ENCODE measurements at places on chromosomes 7 and 10.

- no peak for DNase-seq
These were observed 26.0 kb upstream of the MCU start for GRCh38 chr10:72665925-72666324.

DNA sequence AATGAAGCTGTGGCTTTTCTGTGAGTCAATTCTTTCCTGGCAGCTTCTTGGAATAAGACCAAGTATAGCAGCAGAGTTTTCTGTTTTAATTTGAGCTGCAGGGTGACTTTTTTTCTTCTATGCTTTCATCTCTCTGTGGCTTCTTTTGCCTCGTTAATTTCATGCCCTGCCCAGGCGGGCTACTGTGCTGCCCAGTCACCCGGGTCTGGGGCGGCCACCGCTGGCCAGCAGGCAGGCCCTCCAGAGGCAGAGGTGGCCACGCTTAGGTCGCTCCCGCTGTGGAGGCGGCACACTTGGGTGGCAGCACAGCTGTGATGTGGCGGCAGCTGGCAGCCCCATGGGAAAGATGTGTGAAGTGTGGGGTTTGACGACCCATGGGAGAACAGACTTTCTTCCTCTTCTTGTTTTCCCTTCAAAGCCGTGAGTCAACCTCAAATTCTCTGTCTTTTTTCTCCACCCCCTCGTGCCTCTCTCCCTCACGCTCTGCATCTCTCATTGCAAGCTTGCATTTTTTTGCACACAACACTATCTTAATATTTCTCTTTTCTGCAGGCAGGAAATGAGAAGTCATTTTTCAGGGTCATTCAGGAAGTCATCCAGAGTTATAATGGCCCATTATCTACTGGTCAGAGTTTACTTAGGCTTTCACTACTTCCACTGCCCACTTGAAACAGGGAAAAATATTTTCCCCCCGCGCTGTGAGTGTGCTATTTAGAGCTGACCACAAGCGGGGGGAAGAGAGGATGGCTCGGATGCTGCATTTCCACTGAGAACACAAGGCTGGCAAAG lies 67.8 kb downstream of the EGFR start:
- DNase-seq: no peak

- no peak for DNase-seq
These were observed 17.6 kb downstream of the LMOD2 start for GRCh38 chr7:123673137-123673732.

DNA sequence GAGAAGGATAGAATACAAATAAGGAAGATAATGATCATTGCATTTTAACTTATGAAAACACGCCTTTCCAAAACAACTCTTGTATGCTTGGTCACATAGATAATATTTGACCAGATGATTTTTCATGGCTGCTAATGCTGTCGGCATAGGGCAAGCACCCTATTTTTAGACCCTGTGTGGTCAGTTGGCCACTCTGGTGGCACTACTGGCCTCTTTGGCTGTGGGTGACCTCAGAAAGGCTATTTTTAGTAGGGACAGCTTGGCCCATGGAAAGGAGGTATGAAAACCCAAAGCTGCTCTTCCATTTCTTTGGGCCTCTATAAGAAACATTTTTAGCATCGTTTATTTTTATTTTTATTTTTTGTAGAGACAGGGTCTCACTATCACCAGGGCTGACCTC lies 12.3 kb downstream of the BMPER start:
- DNase-seq: no peak

GRCh38 chr10:127343821-127344220 lies 147.4 kb upstream of the INSYN2A start:
- DNase-seq: no peak

DNA sequence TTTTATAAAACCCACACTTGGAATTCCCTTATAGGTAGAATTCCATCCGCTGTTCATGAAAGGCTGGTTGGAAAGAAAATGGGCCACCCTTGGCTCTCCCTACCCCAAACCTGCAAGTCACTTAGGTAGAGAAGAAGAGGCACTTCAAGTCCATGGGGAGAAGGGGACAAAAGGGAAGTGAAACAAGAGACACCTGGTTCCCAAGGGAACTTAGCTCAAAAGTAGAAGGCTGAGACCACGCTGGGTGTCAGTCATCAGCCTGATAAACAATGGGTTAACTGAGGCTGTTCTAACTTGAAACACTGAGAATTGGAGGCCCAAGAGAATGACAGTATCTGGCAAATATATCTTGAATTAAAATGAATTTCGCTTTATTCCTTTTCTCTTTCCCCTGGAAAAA lies 330.8 kb upstream of the NFE2L3 start:
- DNase-seq: no peak

GRCh38 chr7:90655566-90655965 lies 59.4 kb downstream of the CDK14 start:
- DNase-seq: no peak

DNA sequence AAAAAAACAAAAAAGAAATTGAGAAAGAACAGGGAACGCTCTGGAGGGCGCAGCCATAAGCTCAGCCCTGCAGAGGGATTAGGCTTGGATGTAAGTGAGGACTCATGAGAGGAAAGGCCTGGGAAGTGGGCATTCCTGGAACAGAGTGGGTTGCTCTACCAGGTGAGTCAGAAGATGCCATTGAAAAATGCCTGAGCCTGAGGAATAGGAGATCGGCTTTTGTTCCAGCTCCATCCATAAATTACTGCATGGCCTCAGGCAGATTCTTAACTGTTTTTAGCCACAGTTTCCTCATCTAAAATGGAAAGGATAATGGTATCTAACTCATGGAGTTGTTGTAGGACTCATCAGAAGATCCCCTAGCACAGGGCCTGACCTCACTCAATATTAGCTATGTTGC lies 1.1 kb upstream of the RGR start:
- DNase-seq: no peak

DNA sequence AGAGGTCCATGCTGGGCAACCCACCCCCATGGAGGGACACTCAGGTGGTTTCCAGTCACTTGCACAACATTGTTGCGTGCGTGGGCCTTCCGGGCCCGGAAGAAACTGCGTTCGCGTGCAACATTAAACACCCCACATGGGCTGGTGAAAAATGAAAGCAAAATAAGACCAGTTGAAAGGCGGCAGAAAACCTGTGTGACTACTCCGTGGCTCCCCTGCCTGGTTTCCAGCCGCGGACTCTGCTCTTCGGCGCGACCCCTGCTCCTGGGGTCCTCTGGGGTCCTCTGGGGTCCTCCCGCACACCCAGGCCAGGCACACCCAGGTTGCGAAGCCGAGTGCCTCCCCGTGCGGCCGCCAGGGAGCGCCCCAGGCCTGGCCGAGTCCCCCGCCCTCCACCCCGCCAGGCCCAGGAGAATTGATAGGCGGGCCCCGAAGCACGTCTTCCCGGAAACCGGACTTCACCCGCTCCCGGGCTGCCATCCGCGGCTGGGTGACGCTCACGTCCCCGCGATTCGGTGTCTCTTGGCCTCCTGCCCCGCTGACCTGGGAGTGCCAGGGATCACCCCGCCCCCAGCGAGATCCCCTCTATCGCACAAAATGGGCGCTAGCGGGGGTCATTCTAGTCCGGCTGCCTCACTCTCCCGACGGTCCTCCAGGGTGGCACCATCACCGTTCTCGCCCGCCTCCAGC lies 1.9 kb upstream of the SH2D4B start:
- DNase-seq: peak; percentile 66

DNA sequence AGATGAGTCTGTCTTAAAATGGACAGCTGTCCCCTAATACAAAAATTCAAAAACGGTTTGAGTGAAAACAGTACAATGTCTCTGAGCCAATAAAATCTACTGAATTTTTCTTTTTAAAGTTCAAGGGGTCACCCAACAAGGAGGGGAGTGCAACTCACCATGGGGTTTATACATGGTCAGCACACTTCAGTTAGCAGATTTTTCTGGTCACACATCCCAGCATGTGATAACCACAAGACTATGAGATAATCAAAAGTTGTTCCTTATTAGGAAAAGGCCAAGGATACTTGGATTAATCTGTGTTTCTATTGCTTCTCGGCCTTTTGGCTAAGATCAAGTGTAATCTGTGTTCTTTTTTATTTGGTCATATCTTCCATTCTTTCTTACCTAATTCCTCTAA lies 31.6 kb downstream of the ABCB5 start:
- no peak for DNase-seq

GRCh38 chr10:53023411-53023810 lies 250.8 kb upstream of the MBL2 start:
- DNase-seq: no peak

GRCh38 chr7:45909561-45909960 lies 11.5 kb downstream of the IGFBP3 start:
- no peak for DNase-seq

DNA sequence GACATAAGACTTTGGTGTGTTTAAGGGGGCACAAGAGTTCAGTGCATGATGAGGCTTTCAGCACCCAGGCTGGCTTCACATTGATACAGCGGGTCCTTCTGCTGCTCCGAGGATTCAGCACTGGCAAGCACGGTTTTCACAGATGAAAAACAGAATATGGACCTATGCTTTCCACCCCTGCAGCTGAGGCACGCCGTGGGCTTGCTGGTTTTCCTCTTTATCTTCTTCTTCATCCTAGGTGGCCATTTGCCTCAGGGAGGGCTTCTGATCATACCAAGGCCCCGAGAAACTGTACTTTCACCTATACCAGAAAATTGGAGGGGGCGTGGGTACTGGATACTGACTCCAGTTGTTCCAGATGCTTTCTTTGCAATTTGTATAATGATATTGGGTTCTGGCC lies 277.1 kb upstream of the ZNF32 start:
- no peak for DNase-seq

DNA sequence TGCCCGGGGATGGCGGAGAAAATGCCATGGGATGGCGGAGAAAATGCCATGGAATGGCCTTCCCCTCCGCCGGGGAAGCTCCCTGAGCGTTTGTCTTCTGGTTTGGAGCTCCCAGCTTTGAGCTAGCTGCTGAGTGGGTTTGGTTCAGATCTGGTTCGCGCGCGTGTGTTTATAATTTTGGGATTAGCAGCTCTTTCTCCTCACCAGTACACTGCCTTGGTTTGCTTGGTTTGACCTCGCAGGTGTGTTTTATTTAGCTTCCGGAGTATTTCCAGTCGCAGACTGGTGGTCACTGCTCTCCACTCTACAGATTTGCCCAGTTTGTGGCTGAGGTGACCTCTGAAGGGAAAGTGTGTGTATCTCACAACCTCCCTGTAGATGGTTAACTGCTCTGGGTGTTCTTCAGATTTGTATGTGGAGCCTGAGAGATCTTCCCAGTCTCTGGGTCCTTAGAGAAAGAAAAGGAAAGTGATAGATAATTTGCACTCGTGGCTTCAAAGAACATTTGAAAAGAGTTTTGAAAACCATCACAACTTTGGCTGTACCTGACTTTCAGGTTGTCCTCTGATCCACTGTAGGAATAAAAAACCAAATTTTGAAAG lies 597 bp downstream of the ZNF277 start:
- DNase-seq: no peak

DNA sequence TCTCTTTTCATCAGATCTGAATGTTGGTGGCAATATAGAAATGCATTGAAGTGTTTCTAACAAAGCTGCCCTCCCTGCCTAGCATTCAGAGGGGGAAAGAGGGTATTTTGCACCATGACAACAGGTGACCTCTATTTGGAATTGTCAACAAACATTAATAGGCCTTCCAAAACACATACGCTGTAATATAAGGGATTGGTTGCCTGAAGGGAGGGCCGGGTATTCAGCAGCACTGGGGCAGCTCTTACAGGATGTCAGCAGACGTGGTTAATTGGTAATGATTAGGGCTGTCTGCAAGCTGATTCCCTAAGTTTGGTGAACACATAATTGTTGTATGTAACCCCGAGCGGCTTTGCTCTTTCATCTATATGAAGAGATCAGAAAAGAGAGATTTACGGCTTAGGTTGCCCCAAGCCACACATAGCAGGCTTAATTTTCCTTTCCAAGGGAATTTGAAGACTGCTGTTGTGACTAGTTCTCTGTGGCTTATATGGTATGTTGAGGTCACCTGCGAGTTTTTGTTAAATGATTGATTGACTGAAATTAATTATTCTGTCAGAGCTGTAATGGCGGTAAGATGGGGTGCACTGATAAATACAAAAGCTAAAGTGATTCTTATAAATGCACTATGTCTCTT lies 759.3 kb downstream of the LRMDA start:
- no peak for DNase-seq

DNA sequence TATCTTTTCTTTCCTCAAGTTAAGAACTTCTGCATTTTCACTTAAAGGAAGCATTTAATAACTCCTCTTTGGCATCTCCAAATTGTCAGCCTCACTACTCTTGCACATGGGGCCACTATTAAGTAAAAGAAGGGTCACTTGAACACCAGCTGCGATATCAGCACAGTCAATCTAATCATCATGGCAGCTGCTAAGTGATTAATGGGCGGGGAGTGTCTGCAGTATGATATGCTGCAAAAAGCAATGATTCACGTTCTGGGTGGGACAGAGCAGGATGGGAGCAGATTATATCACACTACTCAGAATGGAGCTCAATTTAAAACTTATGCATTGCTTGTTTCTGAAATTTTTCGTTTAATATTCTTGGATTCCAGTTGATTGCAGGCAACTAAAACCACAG lies 447.4 kb upstream of the PFKP start:
- no peak for DNase-seq

DNA sequence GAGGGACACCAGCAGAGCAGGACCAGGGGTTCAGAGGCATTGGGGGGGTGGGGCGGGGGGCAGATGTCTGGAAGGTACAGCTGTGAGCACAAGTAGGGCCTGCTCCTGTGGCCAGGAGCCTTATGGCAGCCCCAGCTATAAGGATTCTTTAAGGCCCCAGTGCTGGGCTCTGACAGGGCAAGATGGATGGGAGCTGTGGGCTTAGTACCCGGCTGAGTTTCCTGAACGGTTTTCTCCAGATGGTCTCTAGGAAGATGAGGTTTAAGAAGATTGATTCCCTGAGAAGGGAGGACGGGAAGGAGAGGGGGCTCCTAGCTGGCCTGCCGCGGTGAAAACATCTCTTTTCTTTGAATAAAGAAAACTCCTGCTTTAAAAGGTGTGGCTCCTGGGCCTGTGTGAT lies 30.1 kb upstream of the COMTD1 start:
- no peak for DNase-seq

DNA sequence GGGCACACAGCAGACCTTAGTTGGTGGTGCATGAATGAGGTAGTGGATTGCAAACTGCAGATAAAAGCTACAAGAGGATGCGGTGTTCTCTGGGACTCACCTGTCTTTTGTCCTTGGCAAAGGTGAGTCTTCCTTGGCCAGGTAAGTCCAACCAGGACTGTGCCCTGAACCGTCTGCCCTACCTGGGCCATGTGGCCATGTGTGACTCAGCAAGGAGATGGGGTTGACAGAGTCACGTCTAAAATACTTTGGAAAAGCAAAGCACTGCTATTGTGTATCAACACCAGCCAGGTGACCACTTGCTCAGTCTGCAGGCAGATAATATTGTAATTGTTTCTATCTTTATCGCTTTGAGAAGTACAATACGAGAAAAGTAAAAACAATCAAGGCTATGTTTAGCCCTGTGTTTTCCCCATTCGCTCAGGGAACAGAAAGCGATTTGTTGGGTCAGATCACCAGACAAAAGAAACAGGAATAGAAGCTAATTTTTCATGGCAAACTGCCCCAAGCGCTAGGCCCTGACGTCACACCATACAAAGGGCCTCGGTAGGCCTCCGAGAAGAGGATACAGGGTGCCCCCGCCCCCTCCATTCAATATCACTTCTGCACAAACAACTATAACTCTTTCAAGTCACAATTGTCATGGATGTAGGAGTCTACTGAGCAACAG lies 57.3 kb downstream of the FAM53B start:
- DNase-seq: no peak

GRCh38 chr10:75428434-75429158 lies 2.8 kb upstream of the LRMDA start:
- no peak for DNase-seq

Measured in T-helper 9 cell (primary cell).